Urinary bladder (tissue), 4 donors: ENCODE measurements at places on chromosomes 1 and 21.
A peak's percentile ranks its signal among the peaks of the same experiment; 100 is the strongest.

DNA sequence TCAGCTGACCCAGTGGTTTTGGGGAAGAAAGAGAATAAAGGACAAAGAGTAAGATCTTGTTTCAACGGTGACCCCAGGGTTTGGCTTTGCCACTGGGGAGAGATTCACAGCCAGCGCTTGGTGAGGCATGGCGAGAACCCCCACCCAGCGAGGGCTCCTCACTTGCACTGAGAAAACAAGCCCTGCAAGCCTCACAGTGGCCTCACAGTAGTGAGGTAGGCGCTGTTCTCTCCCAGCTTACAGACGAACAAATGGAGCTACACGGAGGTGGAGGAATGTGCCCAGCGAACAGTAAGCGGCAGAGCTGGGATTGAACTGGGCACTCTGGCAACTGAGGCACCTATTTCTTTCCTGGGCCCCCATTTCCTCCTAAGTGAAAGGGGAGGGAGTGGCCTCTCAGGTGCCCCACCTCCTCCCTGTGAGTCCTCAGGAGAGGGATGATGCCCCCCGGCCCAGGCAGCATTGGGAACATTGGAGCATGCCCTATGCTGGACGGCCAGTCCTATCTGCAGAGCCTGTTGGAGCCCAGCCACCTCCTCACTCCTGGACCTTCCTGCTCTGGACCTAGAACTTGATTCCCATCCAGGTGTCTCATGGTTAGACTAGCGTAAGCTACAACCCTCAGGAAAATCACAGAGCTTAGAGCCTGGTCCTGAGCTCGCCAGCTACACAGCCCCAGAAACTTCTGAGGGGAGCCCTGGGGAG lies 73.4 kb upstream of the EDN2 start:
- no peak for DNase-seq

DNA sequence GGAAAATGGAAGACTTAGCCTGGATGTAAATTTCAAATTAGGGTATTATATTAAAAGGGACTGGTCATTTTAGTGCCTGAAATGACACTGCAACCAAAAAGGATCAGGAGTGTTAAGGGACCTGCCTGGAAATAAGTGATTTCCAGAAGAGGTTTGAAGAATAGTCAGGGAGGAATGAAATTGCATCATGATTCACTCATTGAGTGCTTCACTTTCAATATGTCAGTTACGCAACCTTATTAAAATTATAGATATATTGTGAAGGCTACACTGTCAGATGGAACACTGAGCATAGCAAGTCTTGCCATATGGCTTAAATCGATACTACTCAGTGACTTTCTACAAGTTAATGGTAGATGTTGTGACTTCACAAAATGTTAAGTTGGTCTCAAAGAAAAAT lies 275.2 kb upstream of the DPYD start:
- no peak for DNase-seq

DNA sequence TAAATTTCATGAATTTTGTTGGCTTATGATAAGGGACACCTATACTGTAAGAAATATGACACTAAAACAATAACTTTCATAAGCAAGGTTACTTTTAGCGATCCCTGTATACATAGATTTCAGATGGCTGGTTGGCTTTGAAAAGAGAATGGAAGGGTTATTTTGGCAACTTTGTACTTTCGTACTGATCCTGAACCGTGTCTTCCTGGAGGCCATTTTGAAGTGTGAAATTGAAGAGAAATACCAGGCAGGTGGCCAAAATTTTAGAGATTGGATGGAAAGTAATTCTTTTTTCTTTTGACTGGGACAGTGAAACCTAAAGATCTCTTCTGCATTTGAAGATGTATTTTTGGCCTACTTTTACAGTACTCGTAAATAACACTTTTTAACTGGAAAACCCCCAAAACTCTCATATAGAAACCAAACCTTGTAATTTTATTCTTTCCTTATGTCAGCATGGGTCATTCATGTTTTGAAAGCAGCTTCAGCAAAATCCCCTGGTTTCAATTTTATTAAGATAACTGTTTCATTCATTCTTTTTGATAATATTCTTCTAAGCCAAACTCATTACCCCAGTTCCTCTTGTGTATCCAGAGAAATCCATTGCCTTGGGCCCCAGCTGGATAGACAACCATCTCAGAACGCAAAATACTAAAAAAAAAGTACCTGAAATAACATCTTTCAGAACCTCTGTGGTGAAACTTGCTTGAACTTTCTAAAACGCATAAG lies 38.4 kb upstream of the ZNF281 start:
- DNase-seq: no peak

DNA sequence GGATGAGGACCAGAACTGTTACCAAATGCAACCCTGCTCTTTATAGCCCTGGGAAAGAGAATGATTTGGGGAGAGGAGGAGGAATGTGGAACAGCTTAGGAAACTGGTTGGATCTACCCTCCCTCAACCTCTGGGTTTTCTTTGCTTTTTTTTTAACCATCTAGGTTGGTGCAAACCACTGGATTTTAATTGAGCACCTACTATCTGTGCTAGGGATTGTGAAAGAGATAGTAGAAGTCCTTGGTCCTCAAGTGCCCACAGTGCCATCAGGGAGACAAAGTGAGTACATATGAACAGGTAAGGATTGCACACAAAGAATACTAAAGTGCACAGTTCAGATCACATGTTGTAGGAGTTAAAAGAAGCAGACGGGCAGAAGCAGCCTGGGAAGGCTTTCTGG lies 4.7 kb downstream of the TAGLN2 start:
- DNase-seq: no peak

- no peak for DNase-seq
Measured at GRCh38 chr1:147756341-147756740, 4.1 kb downstream of the GJA5 start.

GRCh38 chr1:42365118-42365517 lies 15.5 kb upstream of the RIMKLA start:
- DNase-seq: no peak

GRCh38 chr1:32106663-32107275 lies 1.1 kb upstream of the KPNA6 start:
- DNase-seq: no peak

DNA sequence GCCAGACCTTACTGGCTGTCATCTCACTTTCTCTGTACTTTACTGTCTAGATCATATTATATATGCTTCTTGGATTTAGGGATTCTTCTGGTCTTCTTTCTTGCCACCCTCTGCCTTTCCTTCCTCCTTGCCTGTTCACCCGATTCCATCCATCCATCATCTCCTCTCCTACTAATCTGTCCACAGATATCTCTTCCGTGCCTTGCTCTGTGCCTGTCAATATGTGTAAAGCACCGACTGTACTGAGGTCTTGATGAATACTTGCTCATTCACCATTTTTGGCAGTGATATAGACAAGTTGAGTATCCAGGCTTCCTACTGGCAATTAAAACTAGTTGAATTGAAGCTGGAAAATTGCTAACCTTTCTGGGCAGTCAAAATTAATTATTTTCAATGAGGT lies 8.1 kb downstream of the FMN2 start:
- no peak for DNase-seq

DNA sequence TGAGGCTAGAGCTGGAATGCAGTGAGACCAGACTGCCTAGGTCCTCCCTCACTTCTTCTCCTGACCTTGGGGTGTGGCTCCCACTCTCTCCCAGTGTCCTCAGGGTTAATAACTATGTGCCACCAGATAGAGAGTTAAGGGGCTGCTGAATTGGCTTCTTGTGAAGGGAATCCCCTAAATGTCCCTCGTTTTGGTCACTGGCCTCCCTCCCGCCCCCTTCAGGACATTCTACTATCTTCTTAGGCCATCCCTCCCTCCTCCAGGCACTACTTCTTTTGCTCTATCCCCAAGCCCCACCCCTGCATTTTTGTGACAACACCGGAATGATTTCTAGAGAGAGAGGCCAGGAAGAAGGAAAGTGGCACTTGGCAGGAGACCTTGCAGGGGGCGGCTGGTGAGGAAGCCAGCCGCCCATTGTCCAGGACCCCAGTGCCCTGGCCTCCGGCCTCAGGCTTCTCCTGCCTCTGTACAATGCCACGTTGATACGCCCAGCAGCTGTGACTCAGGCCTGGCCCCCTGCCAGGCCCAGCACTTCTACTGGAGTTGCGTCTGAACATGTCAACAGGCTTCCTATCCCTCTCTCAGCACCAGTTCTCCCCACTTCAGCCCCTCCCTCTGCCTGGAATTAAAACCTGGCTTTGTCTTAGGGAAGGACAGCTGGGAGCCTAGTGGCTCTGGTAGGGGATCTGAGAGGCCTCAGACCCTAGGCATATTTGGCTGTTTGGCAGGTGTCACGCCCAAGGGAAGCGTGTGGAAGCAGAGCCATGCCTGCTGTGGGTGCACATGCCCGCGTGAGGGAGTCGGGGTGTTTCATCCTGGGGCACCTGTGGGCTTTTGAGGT lies 9.1 kb downstream of the LMNA start:
- DNase-seq: peak; percentile 91

DNA sequence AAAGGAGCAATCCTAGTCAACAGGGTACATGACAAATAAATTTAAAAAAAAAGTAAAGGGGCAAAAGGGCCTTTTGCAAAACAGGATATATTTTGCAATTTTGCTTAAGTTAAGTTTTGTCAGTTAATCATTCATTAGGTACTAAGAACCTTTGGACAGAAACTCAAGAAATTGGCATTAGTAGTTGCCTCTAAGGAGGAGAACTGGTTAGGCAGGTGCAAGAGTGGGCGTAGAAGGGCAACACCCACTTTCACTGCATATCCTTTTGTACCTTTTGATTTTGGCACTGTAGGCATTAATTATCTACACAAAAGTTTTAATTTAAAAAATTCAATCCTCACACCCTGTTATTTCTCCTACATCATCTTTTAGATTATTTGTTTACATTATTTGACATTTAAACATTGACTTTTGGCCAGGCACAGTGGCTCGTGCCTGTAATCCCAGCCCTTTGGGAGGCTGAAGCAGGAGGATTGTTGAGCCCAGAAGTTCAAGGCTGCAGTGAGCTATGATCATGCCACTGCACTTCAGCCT lies 4.3 kb downstream of the DDAH1 start:
- DNase-seq: no peak

GRCh38 chr1:168918860-168919741 lies 187.4 kb upstream of the ATP1B1 start:
- DNase-seq: no peak

- DNase-seq: peak; percentile 31
Measured at GRCh38 chr1:3069491-3070308, 697 bp downstream of the PRDM16 start.

GRCh38 chr1:15444468-15445389 lies 6.5 kb downstream of the CTRC start:
- DNase-seq: no peak

- DNase-seq: no peak
Measured at GRCh38 chr1:222732216-222733159, 4.5 kb upstream of the FAM177B start.
